ENCODE measurements at places on chromosomes 16 and 17. TPM values are rescaled to one million over a fixed set of nuclear protein-coding genes. Genes with fewer than 3 reads are reported as not detected.

GRCh38 chr17:82392941-82393340 lies 21.4 kb downstream of the UTS2R start:
- no peak for DNase-seq

DNA sequence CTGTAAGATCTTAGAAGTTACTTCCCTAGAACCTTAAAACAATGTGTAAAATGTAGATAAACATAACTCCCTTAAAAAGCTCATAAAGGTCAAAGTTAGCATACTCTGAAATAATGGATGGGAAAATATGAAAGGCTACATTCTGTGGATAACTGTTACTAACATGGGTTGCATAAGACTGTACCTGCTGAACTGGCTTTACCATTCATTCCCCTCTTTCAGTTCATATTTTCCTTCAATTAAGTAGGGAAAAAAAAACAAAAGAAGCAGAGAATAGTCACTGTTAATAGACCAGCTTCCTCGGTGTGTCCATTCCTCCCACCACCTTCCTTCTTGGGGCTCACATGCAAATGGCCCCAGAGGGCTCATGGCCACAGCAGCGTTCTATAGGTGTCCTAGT lies 7.5 kb upstream of the MEIOB start:
- no peak for DNase-seq

DNA sequence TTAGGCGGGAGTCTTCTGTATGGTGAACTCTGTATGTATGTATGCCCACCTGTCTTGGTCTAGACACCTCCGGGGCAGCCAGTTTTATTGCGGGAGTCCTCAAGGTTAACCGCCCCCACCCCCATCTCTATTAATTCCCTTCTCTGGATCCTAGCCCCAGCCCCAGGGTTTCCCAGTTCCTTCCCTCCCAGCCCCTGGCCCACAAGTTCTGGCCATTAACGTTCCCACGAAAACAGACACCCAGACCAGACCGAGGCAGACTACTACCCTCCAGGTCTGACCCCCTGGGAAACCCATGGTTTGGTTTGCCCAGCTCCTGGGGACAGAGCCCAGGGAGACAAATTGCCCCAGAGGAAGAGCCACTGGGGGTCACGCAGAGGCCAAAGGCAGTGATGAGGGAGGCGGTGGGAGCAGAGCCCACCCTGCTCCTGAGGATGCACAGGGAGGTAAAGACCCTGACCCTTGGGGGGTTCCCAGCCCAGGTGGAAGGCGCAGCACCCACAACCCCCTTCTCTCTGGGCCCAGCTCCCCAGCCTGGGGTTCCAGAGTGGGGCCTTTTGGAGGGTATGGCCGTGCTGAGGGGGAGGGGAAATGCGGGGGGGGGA lies 8.5 kb downstream of the TBKBP1 start:
- no peak for DNase-seq

DNA sequence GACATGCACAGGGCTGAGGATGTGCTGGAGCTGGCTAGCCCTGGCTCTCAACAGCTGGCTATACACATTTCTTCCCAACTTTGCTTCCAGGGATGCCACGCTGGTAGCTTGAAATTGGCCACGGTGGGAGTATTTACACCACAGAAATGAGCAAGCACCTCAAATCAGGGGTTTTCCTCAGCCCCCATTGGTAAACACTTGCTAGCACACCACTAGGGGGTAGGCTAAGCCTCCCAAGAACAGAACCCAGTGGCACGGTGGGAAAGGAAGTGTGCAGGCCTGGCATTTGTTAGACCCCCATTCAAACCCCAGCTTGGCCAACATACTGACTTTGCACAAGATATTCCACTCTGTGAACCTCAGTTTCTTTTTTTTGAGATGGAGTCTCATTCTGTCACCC lies 12.9 kb downstream of the DRC3 start:
- DNase-seq, result peak; percentile 25

- DNase-seq, result no peak
These were observed 21.4 kb downstream of the TOM1L2 start for GRCh38 chr17:17950806-17951205.

DNA sequence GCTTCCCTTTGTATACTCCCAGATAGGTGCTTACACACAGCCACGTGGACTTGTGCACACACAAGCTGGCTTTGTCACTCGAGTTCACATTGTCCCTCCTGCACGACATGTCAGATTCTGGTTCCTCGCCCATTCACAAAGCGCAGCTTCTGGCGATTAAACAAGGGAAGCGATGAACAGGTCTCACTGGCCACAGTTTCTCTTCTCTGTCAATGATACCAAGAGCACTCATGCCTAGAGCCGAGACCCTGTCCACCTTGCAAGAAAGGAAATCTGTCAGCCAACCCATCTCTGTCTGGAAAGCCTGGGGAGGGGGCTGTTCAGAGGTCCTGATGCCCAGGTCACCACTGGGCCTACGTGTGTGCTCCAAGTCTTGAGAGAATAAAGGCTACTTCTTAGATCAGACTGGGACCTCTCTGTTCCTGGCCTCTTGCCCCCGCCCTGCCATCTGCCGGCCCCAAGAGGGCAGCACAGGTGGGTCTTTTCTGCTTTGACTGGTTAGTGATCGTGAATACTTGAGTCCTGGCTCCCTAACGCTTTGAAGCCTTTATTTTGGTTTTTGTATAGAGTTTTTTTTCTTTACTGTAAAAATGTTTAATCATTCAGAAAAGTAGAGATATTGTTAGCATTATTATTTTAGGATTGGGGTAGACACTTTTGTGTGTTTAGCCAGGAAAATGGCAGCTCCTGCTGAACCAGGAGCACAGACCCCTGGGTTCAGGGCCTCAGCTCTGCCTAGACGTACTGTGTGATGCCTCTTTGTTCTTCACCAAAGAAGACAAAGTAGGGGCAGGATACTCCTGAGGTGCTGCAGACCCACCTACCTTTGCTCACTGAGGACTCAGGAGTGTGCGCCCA lies 104.7 kb downstream of the MRM1 start:
- DNase-seq, result peak; percentile 56

DNA sequence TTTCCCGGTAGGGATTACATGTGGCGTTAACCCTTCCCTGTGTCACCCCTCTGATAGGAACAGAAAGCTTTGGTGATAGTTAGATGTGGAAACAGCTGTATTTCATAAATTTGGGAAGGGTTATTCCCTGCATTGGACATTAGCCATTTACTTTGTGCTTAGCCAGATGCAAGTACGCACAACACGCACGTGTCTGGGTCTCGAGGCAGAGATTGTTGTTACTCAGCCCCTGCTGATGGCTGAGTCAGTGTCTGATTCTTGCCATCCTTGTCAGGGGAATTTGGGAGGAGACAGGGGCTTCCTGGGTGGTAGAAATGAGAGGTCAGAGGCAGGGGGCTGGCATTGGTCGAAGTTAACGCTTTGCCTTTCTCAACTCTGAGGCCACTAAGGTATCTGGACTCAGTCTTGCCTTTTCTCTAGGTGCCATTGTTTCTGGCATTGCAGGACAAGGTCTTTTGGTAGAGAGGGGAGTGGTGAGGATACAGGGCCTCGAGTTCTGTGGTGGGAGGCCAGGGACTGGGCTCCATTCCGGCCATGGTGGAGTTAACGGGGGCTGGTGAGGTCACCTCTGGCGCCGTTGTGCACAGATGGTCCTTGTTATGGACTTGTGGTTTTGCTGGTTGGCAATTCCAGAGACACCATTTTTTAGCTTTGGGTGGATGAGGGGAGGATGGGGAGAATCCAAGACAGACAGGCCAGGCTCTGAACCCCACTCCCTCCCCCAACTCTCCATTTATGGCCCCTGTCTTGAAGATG lies 8.2 kb downstream of the MMP2 start:
- no peak for DNase-seq

DNA sequence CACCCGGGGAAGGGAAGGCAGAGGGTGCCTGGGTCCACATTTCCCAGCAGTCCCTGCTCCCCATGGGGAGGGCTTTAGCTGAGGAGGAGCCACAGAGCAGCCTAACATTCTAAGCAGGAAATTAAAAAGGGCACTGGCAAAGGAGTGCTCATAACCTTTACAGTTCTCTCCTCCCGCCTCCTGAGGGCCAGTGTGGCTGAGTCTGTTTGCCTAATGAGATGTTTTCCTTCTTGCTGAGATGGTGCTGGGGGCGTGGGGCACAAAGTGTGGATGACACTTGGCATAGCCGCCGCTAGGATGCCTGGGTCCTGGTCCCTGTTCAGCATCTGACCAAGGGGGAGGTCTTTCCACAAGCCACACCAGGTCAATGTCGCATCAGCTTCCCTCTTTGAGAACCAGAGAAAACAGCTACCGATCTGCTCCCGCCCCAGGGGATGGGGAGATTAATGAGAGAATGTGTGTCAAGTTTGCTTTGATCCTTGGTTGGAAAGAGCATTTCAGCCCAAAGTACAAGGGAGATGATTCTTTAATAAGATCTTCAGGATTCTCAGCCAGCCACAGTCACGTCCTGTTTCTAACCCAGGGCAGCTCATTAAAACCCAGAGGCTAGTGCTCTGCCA lies 5.8 kb downstream of the KIF18B start:
- DNase-seq, result no peak

DNA sequence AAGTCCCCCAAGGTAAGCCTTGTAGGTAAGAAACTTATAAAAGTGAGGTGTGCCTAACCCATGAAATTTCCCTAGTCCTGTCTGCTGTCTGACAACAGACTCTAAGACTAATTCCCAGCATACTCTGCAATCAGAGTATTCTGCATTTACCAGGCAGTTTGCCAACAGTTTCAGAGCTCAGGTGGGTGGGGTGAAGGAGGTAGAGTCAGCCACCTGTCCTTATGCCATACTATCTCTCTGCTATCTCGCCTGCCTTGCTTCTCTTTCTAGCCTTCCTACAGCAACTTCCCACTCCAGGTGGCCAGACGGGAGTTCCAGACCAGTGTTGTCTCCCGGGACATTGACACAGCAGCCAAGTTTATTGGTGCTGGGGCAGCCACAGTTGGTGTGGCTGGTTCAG lies 2.3 kb downstream of the ATP5MC1 start:
- no peak for DNase-seq

- DNase-seq, result no peak
These were observed 911.6 kb upstream of the EEF2KMT start for GRCh38 chr16:6009151-6009550.

- DNase-seq, result no peak
These were observed 17.1 kb downstream of the ZNHIT3 start for GRCh38 chr17:36503456-36504155.

GRCh38 chr17:62150471-62150870 lies 85.4 kb upstream of the MED13 start:
- no peak for DNase-seq

DNA sequence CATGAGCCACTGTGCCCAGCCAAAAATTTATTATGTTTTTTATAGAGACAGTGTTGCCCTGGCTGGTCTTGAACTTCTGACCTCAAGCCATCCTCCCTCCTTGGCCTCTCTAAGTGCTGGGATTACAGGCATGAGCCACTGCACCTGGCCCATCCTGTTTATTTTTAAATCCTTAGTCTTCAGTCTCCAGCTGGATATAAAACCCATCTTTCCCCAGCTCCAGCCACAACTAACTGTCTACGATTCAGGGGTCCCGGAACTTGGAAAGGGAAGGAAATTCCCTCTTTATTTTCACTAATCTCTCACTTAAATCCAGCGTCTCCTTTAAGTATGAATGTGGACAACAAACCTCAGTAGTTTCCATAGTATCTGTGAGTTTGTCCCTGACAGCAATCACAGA lies 62.2 kb downstream of the IQCK start:
- no peak for DNase-seq

DNA sequence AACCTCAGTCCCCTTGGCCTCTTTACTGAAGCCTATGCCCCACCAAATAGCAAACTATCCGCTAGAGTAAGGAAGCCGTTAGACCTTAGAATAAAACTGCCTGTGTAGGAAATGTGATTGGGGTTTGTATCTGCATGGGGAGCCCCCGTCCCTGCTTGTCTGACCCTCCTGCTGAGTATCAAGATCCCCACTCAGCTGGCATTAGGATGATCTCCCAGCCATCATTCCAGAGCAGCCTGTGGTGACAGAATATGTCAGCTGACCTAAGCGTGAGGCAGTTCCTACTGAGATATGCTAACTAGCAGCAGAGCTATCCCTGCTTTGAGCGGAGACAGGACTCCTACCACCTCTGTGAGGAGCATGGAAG lies 645 bp upstream of the GFOD2 start:
- peak; percentile 63 for DNase-seq

- no peak for DNase-seq
These were observed 273.8 kb downstream of the C16orf95 start for GRCh38 chr16:87043231-87044031.

DNA sequence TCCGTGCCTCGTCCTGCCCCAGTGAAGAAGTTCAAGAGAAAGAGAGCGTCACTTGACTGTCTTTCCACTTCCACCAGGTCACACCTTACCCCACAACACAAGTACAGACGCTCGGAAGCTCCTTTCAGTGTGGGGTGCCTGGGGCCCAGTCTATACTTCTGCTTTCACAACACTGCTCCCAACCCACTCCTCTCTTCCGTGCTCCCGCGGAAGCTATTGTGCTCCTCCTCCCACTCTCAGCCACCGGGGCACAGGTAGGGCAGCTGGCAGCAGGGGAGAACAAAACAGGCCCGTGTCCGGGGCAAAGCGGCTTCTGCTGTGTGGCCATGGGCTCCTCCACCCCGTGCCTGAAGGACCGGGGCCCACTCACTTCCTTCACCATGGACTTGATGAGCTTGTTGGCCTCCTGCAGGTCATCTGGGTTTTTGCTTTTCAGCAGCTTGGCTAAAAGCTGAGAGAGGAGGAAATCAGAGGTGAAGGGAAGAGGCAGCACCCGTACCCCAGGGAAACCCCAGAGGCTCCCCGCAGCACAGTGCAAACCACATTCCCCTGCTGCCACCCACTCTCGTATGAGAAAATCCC lies 18.9 kb downstream of the GGA3 start:
- no peak for DNase-seq

- no peak for DNase-seq
These were observed 25.5 kb downstream of the FOXK2 start for GRCh38 chr17:82545071-82545462.

GRCh38 chr16:27195941-27196595 lies 7.3 kb upstream of the KDM8 start:
- no peak for DNase-seq

GRCh38 chr17:1201132-1201702 lies 21.4 kb upstream of the ABR start:
- DNase-seq, result no peak

The GPR139 gene
- total RNA-seq, result not detected

The TAT gene
- total RNA-seq, result not detected

The TNFSF13 gene
- total RNA-seq, result 3.2 TPM

The CDK3 gene
- total RNA-seq, result 1.6 TPM

The CDIPT gene
- 103 TPM for total RNA-seq

The JUP gene
- total RNA-seq, result 17.4 TPM

The B4GALNT2 gene
- total RNA-seq, result not detected

The ZNF768 gene
- total RNA-seq, result 30.8 TPM

The MT4 gene
- total RNA-seq, result not detected

The TPSG1 gene
- total RNA-seq, result not detected

The ABCC11 gene
- total RNA-seq, result not detected

The SLC35G6 gene
- not detected for total RNA-seq

The FBXW10B gene
- not detected for total RNA-seq

All from M059J (cell line).